ENCODE measurements at places on chromosomes 13 and 19.

DNA sequence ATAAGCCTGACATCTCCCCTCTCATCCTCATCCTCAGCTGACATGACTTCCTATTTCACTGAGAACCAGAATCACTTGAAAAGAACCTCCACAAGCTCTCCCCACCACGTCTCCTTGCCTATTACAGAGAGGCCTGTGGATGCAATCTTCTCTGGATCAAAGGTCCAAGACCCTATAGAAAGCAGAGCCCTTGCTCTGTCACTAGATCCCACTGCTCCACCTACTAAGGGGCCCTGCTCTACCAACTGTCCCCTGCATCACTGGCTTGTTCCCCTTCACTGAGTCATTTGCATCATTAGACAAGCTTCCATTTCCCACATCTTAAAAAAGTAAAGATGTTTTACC is 40.8 kb downstream of the RCBTB2 start:
- DNase-seq, result peak; percentile 13

GRCh38 chr13:30892966-30893365 is 13.1 kb upstream of the MEDAG start:
- DNase-seq, result peak; percentile 46

- no peak for DNase-seq
Observed at GRCh38 chr19:54030895-54031586, 32.7 kb downstream of the VSTM1 start.

GRCh38 chr19:6011794-6012193 is 33.9 kb upstream of the RANBP3 start:
- no peak for DNase-seq

DNA sequence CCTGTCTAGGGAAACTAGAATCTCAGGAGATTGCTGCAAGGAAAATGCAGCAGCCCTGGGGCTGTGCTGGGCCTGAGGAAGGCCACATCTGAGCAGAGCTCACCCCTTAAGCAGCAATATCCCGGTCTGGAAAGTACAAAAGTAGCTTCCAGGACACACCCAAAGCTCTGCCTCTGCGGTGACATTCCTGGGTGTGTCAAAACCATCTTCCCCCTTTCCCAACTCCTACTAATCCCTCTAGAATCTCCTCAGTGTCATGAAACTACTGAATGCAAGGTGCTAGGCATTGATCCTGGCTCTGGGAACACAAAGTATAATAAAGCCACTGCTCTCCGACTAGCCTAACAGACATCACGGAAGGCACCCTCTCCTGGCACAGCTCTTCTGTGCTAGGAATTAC is 5.0 kb downstream of the PBX4 start:
- DNase-seq, result no peak

DNA sequence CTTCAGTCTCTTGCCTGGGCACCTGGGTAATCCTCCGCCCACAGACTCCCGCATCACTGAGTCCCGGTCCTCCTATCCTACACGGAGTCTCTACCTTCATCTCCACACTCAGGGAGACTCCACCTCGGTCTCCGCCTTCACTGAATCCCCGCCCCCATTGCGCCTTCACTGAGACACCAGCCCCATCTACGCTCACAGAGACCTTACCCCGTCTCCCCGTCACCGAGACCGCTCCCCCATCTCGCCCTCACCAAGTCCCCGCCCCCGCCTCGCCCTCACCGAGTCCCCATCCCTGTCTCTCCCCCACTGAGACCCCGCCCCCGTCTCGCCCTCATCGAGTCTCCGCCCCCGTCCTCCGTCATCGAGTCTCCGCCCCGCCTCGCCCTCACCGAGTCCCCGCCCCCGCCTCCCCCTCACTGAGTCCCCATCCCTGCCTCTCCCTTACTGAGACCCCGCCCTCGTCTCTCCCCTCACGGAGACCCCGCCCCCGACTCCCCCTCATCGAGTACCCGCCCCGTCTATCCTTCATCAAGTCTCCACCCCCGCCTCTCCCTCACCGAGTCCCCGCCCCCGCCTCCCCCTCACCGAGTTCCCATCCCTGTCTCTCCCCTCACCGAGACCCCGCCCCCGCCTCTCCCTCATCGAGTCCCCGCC is 23.1 kb upstream of the ZNF846 start:
- DNase-seq, result peak; percentile 97

DNA sequence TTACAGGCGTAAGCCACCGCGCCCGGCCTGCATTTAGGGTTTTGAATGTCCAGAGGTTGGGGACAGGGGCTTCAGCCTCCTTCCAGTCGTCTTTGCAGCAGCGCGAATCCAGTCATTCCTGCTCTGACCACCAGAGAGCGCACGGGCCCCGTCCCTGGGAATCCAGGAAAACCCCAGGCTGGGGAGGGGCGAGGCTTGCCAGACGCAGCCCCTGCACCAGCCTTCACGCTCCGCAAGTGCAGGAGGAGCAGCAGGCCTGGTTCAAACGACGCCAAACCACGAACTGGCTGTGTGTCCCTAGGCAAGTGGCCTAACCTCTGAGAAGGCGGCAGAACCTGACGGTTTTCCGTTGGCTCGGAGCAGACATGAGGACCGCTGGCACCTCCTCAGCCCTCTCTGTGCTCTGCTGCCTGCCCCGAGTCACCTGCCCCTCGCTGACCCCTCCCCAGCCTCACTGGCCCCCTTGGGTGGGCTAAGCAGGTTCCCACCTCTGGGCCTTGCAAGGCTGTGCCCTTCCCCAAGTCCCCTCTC is 2.0 kb upstream of the RNF126 start:
- peak; percentile 85 for DNase-seq

GRCh38 chr13:114320065-114320464 is 5.8 kb downstream of the CHAMP1 start:
- no peak for DNase-seq

DNA sequence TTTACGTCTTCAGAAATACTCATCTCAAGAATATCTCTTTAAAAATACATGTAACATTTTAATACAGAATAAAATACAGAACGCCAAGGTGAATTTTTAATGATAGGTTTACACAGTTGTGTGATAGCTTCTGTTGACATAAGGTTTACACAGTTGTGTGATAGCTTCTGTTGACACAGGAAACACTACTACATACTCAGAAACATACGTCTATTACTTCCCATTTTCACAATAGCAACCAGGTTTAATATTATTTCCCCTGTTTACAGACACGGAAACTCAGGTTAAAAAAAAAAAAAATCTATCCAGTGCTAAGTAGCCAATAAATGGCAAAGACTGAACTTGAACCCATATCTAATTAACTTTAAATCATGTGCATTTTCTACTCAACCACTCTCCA is 571.2 kb downstream of the LIG4 start:
- no peak for DNase-seq

- peak; percentile 51 for DNase-seq
Observed at GRCh38 chr19:17889609-17890214, 18.0 kb downstream of the SLC5A5 start.

DNA sequence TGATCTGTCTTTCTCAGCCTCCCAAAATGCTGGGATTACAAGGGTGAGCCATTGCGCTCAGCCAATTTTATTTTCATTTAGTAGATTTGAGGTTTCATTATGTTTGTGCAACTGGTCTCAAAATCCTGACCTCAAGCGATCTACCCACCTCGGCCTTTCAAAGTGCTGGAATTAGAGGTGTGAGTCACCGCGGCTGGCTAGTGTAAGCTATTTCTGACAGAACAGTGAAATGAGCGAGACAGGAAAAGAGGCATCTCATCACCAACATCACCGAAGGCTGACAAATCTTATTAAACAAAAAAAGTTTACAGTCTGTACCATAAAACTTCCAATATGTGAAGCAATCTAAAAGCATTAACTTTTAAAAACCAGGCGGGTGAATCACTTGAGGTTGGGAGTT is 12.2 kb upstream of the ZNF888 start:
- no peak for DNase-seq

GRCh38 chr13:113152984-113153809 is 5.3 kb upstream of the PROZ start:
- DNase-seq, result peak; percentile 40

- peak; percentile 87 for DNase-seq
Observed at GRCh38 chr13:26062853-26063444, 11.1 kb upstream of the SHISA2 start.

- DNase-seq, result no peak
Observed at GRCh38 chr13:29935309-29935981, 85.0 kb upstream of the UBL3 start.

GRCh38 chr13:20993211-20993610 is 68.2 kb downstream of the LATS2 start:
- DNase-seq, result no peak

GRCh38 chr13:22451327-22451741 is 729.4 kb upstream of the SGCG start:
- DNase-seq, result peak; percentile 76

DNA sequence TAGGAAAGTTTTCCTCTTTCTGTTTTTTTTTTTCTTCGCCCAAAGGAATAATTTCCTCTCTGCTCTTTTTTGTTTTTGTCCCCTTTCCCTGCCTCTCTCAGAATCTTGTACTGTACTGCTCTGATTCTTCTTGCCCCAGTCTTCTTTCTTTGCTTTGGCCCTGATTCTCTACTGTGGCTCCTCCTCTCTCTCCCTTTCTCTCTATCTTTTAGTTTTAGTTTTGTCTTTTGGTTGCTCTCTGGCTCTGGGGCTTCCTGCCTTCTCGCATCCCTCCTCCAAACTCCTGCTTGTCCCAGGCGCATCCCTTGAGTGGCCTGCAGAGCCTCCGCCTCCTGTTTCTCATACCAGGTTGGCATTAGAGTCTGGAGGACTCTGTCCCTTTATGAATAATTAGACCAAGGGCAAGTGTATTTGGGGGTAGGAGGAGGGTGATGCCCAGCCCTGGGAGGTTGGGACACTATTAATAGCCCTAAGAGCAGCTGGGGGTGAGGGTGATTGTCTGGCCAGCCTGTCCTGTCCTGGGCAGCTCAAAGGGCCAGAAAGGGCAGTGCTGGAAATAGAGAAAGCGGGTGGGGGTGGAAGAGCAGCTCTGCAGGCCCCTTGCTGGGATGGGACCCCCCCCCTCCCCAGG is 39.1 kb downstream of the LYL1 start:
- no peak for DNase-seq

GRCh38 chr19:46025835-46026234 is 3.0 kb upstream of the PGLYRP1 start:
- no peak for DNase-seq

DNA sequence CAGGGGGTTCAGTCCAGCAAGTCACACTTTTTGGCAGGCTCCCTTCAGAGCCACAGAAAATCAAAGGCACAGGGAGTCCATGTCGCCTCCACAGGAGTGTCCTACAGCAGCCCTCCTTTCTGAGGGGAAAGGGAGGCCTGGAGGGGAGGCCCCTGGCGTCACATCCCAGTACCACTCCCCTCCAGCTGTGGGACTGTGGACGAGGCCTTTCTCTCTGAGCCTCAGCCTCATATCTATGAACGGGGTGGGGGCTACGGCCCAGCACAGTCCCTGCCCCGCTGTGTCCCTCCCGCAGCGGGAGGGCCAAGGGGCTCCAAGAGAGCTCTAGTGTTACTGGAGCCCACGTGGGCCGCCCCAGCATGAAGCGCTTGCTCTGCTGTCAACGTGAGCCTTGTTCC is 23.8 kb downstream of the PEPD start:
- DNase-seq, result peak; percentile 4

- DNase-seq, result no peak
Observed at GRCh38 chr19:54653181-54653809, 9.5 kb upstream of the LILRB4 start.

DNA sequence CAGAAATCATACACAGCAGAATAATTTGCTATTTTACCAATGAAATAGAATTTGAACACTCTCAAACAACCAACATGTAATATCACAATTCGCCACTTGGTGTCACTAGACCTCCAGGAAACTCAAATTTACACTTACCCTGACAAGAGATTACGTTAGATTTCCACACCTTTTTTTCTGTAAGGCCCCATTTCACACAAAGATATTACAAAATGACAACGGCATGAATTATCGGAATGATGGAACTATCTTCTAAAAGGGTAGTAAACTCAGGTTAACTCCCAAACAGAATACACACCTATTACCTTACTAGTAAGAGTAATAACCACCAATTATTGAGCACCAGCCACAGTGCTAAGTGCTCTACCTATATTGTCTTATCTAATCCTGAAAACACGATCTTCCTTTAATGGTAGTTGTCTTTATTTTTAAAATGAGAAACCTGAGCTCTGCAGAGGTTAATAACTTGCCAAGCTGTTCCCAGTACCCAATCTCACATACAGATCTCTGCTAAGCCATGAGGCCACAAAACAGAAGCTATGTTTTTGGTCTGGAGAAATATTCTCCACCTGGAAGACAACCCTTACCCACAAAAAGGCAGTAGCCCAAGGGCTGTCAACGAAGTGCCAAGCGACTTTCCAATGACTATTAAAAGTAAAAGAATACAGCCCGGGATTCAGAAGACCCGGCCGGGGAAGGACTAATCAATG is 152.4 kb downstream of the DCLK1 start:
- peak; percentile 82 for DNase-seq

DNA sequence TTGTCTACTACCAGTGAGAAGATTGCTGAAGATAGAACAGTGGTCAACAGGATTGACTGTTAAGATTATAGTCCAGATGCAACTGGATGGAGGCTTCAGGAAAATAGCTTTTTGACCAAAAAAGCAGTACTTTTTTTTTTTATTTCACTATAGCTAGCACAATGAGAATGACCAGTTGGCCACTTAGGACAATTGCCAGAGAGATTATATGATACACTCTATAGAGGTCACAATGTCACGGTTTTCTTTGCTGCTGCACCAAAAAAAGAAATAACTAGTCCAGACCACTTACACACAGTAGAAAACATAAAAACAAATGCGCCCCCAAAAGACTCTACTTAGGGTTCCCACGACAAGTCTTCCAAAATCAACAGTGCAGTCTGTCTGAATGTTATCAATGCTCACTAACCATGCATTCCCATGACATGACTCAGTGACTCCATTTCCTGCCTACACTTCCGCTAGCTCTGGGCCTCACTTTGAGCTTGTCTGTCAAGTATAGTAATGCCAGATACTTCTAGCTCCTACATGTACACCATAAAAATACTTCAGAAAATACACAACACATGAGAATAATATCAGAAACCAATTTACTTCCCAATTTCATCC is 209.1 kb upstream of the STARD13 start:
- no peak for DNase-seq

DNA sequence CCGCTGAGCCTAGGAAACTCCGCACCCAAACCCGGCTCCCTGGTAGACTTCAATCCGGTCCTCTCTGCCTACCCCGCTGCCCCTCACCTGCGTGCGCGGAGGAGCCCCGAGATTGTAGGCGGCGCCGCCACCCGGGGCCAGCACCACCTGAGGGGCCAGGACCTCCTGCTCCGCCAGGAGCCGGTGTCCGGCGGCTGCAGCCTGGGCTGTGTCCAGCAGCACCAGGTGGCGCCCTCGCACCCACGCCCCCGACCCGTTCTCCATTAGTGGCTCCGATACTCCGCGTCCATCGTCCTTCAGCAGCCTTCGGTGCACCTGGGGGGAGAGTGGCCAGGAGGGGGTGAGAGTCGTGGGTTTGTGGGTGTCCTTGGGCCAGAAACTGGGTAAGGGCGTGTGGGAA is 18.5 kb downstream of the MAN2B1 start:
- peak; percentile 8 for DNase-seq

DNA sequence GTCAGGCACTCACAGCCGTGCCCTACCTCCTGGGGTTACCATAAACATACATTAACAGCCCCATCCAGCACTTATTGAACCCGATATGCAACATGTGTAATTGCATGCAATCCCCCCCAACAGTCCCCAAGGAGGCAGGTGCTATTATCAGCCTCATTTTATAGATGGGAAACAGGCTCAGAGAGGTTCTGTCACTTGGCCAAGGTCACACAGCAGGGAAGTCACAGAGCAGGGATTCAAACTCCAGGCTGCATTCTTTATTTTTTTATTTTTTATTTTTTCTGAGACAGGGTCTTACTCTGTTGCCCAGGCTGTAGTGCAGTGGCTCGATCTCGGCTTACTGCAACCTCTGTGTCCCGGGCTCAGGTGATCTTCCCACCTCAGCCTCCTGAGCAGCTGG is 38.4 kb upstream of the TNFAIP8L1 start:
- no peak for DNase-seq

Data from lung (tissue), 17 donors.